ENCODE measurements at places on chromosomes 6 and 20.
A peak's percentile ranks its signal among the peaks of the same experiment; 100 is the strongest.

GRCh38 chr6:74991573-74992332 is 214.1 kb downstream of the COL12A1 start:
- no peak for DNase-seq

- DNase-seq: no peak
Measured at GRCh38 chr20:51187261-51187660, 164.4 kb upstream of the KCNG1 start.

GRCh38 chr20:51667002-51667408 is 101.2 kb downstream of the ATP9A start:
- DNase-seq: no peak

DNA sequence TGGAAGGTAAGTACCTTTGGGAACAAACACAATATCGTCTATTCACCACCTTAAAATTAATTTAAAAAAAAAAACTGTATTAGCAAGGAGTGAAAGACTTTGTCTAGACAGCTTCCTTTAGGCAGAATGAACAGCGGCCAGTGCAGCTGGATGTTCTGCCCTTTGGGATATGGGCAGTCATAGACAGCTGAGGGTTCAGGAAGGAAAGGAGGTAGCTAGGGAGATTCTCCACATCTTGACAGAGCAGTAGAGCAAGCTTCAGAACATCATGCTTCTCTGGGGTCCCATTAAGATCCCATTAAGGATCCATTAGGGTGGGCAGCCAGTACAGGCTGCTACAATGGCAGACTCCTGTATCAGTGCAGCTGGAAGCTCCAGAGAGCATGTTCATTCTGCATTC is 46.5 kb upstream of the PLCB4 start:
- no peak for DNase-seq

DNA sequence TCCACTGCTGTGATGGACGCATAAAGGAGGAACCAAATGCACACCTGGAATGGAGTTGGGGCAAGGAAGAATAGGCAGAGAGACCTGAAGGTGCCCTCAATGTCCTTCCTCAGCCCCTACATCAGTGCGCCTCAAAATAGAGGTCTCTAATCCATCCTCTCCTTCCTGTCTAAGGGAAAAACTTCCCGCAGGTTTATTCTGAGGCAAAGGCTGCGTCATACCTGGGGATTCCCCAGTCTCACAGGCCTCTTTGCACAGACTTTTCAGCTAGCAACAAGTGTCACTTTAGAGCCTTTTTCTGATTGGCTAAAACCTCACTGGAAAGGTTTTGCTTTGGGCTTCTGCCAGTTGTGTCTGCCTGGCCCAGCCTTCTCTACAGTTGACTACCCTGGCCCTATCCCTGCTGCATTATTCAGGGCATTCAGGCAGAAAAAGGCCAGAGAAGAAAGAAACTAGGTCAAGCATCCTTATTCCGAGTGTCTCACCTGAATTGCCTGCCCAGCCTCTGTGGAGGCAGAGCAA is 1.8 kb upstream of the HLA-DQB1 start:
- peak; percentile 8 for DNase-seq

GRCh38 chr6:133017581-133017980 is 203.2 kb downstream of the RPS12 start:
- no peak for DNase-seq
